Stimulated activated CD4-positive, alpha-beta T cell treated with anti-CD3 and anti-CD28 coated beads, Interleukin-4, amount 100 ng/mL, for 48 hours (primary cell): ENCODE measurements at places on chromosomes 1 and 21.
A peak's percentile ranks its signal among the peaks of the same experiment; 100 is the strongest.

- DNase-seq, result no peak
Observed at GRCh38 chr1:33263890-33264504, 7.7 kb downstream of the ZNF362 start.

DNA sequence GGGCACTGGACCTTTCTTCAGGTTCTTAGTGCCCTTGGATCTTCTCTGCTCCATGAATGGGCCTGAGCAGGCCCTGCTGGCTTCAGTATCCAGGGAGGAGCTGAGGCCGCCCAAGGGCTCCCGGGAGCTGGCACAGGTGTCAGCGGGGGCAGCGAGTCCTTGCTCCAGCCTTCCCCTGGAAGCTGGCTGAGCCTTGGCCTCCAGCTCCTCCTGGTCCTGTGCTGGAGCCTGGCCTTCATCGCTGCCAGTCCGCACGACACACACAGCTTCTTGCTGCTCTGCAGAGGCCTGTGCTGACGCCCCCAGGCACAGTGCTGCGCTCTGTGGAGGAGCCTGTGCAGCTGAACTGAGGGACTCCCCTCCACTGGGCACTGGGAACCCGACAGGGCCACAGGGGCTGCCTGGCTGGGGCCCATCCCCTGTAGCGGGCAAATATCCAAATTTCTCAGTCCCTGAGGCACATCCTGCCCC, 1.7 kb downstream of the SPOCD1 start:
- DNase-seq, result no peak

GRCh38 chr1:216779686-216780085, 56.5 kb upstream of the ESRRG start:
- DNase-seq, result no peak

DNA sequence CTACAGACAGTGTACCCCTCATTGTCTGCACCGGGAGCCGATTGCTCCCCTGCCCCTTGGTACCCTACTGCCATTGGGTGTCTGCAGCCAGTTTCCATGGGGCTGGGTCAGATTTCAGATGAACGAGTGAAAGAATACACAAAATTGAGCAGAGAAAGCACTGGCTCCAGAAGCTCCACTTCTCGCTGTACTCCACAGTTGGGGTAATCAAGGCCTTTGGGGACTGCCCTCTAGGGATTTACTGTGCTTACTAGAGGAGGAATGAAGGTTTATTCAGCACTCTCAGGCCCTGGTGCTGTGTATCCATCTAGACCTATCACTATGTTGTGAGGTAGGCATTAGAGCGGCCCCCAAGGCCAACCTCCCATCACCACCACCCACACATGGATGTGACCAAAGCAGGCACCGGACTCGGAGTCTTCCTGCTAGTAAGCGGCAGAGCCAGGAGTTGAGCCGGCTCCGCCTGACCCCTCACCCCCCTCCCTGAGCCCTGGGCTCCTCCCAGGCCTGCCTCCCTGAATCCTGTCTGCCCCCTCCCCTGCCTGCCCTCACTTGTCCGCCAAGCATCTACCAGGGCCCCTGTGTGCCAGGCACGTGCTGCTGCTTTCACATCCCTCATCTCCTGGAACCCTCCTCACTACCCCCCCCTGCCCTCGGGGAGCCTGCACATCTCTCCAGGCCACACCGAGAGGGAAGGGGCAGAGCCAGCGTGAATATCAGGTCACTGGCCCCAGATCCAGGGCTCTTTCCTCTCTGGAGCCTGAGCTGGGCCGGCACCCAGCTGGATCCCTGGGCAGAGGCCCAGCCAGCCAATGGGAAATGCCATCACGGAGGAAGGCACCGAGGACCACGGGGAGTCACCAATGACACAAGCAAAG, 23.3 kb downstream of the KCNN3 start:
- no peak for DNase-seq

GRCh38 chr1:219027146-219027673, 146.5 kb upstream of the LYPLAL1 start:
- no peak for DNase-seq

DNA sequence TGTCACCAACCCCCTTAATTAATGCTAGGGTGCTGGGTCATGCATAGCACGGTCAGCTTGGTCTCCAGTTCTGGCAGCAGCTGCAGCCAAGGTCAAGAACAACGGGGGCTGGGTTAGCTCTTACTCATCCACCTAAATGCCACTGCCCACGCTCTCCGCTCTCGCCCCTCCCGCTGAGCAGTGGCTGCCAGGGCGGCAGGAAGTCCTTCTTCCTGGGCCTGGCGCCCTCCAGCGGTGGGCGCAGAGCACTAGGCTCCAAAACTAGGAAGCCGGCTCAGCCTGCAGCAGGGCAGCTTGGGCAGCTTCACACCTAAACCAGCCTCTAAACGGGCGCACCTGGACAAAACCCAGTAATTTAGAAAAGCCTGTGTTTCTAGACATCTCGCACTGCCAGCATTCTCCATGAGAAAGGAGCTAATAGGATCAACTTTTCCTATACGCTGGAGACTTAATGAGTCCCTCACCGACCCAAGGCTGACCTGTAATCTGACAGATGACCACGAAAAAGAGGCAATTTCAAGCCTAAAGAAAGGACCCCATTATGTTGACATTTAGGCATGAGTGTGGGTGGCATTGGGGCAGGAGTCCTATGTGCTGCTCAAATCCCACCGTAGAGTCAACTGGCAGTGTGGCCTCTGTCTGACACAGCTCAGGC, 78.4 kb upstream of the LRRN2 start:
- peak; percentile 57 for DNase-seq
